Epithelial cell of esophagus (primary cell): ENCODE measurements at places on chromosomes 5 and 9.
A peak's percentile ranks its signal among the peaks of the same experiment; 100 is the strongest.

DNA sequence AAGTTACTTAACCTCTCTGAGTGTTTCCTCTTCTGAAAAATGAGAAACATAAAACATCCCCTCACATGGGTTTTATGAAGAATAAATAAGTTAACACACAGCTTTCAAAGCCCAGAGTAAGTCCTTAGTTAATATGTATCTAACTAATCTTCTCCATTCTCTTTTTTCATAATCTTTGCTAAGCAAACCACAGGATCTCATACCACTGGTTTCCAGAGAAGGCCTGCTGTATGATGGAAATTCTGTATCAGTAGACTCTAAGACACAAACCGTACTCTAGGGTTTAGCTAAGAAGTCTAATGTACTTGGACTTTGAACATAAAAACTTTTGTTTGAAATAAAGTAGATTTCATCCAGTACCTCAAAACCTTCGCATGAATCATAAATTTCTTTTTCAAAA is 307.9 kb downstream of the SPOCK1 start:
- DNase-seq: no peak

- DNase-seq: no peak
These were observed 21.4 kb upstream of the ALDOB start for GRCh38 chr9:101457003-101457402.

GRCh38 chr9:34233672-34234071 is 54.8 kb downstream of the UBAP1 start:
- peak; percentile 43 for DNase-seq

DNA sequence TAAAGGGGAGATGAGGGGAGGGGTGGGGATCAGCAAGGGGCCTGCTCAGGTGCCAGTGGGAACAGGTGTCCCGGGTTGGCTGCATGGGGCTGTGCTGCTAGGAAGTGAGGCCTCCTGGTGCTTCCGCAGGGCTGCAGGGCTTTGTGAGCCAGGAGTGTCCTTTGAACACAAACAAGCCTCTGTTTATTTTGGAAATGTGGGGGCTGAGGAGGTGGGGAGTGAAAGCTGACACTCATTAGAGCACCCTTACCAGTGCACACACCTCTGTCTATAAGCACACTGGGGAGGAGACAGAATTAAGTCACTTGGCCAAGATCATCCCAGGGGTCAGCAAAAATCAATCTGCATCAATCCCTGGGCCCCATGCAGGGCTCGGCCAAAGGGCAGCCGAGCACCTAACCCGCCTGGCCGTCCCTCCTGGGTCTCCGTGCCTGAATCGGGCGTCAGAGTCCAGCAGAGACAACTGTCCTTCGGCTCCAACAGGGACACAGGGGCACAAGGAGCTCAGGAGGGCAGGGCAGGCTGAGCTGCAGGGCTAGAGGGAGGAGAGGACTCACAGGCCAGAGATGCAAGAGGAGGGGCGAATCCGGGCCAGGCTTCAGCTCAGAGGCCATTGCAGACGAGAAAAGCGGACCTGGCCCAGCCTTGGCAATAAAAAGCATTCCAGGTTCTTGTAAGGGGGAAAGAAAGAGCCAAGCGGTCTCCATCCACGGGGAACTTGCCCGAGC is 99.8 kb downstream of the VAV2 start:
- no peak for DNase-seq

DNA sequence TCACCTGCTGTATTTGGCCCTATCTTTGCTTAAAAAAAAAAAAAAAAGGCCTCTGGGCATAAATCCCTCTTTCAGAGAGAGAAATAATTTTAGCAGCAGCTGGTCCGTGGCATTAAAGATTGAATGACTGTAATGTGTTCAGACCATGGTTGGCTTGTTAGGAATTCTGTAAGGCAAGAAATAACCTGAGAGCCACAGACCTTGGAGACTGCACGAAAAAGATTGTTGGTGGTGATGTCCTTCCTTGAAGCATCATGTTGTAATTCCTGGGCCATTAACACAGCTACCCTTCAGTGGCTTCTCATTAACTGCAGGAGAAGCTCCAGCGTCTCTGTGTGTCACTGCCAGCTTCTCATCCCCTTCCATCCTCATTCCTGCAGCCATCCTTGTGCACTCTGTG is 79.0 kb downstream of the SGCD start:
- DNase-seq: no peak

GRCh38 chr9:90343366-90343765 is 299.3 kb downstream of the DIRAS2 start:
- peak; percentile 46 for DNase-seq

DNA sequence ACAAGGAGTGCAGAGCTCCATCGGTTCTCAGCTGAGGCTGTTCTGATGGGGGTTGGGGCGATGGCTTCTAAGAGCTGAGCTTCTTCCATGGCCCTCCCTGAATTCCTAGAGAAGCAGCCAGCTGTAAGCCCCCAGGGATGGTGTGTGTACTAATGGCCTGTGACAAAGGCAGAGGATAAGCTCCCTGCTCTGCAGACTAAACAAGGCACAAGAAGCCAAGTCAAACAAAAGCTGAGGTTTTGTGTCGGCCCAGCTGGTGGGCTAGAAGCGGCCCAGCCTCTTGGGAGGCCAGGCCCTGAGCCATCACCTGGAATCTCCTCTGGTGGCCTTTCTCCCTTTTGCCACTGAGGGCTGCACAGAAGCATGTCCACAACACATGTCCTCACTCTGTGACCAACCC is 75.0 kb upstream of the XPA start:
- DNase-seq: no peak

DNA sequence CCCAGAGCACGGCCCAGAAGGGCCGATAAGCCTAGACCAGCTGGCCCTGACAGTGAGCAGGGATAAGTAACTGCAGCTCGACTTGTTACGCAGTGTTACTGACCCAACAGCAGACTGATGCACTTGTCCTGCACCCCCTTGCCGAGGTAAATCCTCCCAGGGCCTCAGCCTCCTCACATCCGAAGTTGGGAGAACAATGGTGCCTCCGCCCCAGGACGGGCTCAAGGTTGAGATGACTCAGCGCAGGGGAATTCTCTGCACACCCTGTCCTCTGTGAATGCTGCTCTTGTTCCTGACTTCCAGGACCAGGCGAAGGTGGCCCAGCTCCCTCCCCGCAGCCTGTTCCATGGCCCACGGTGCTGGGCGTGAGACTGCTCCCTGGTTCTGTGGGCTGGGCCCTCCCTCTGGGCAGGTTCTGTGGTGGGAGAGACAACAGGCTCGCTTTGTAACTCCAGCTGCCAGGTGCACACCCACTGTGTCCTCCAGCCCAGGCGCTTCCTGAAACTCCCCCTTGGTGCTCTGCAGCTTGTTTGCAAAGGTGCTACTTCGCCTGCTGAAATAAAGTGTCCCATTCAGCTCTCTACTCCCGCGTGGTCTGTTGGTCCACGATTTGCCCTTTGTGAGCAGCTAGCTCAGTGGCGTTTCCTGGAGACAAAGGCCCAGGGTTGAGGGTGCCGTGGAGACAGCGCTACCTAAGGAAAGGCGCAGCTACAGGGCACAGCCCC is 40.1 kb upstream of the SLC6A19 start:
- peak; percentile 49 for DNase-seq

DNA sequence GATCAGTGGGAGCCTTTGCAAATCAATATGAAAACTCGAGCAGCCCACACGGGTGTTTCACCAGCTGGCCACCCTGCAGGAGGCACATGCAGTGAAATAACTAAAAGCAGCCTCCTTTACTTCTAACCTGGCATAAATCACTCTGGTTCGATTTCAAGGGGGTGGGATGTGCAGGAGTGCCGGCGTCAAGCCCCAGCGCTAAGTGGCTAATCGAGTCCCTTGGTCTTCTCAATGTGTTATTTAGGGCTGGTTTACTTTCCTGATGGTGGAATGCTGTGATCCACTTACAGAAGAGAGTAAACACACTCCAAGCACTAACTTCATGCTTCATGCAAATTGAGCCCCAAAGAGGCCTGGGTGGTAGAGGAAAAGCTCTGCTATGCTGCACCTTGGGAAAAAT is 109.4 kb downstream of the TMEM174 start:
- no peak for DNase-seq

- no peak for DNase-seq
These were observed 44.6 kb downstream of the POC5 start for GRCh38 chr5:75672616-75673015.

- peak; percentile 22 for DNase-seq
These were observed 200.8 kb downstream of the DIRAS2 start for GRCh38 chr9:90441814-90442213.

DNA sequence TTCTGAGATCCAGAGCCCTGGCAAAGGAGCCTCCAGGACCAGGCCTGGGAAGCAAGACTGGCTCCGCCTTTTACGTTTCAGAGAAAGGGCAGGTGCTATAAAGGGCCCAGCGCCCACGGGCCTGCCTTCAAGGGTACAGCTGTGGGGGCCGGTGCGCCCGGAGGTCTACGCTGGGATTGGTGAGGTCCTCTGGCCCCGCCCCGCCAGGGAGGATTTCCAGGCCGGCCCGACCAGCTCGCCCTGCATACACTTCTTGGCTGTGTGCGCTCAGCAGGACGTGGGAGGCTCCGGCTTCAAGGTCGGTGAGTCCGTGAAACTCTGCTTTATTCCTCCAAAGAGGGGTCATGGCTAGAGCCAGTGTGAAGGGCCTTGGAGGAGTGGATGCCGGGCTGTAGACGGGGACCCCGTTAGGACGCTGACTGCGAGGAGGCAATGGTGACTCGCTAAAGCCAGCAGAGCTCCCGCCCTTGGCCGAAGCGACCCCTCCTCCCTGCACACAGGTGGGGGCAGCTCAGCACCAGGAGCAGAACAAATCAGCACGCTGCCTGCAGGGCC is at the start of gene CKMT2:
Gene CKMT2, plus strand, starts transcription at position 243 of the 555 bp plus-strand sequence. CDS start 17,811 bp downstream, outside the sequence.
- peak; percentile 49 for DNase-seq

- DNase-seq: no peak
These were observed 85.6 kb upstream of the IFNK start for GRCh38 chr9:27438522-27438921.

DNA sequence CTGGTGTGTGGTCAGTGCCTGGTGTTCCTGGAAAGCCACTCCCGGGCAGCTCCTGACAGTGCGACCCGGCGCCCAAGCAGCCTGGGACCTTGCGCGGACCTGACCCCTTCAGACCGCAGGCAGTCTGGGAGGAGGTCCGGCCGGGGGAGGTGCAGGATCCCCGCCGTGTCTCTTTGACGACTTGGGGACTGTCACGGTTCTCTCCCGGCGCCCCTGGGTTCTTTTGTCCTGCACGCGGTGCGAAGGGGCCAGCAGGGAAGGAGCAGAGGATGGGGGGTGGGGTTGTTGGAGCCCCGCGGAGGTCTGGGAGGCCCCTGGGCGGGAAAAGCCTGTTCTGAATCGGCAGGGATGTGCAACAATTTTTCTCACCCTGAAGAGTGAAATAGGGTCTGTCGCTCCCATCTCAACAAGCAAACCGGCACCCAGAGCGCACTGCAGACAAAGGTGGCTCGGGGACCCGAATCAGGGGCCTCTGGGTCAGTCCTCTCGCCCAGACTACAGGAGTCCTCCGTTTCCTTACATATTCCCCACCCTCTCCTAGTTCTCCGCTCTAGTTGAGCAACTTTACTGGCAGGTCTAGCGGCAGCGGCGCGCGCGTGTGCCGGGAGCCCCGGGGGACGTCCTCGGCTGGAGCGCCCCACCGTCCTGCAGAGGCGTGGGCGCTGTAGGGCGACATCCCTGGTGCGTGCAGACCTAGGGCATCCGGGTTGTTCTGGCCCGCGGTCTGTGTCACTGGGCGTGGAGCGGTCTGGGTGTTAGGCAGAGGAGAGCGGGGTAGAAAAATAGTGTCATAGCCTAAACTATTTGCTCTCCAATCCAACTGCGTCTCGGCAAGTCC is 1.2 kb downstream of the VCAN start:
- no peak for DNase-seq

DNA sequence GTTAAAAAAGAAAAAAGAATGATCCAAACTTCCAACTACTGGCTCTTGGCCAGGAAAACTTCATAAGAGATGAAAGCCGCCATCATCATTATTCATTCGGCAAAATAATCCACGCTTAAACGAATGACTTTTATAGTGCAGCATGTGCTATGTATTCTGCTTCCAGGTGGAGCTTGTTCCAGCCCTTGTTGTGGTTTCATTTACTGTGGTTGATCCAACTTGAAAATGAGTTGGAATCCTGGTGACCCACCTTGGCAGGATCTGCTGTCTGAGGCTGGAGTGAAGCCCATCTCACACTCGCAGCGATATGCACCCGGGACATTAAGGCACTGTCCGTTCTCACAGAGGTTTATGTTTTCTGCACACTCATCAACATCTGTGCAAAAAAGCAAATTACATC is 209.6 kb downstream of the FBN2 start:
- no peak for DNase-seq

- peak; percentile 86 for DNase-seq
These were observed 30.3 kb downstream of the CAST start for GRCh38 chr5:96692441-96692840.

DNA sequence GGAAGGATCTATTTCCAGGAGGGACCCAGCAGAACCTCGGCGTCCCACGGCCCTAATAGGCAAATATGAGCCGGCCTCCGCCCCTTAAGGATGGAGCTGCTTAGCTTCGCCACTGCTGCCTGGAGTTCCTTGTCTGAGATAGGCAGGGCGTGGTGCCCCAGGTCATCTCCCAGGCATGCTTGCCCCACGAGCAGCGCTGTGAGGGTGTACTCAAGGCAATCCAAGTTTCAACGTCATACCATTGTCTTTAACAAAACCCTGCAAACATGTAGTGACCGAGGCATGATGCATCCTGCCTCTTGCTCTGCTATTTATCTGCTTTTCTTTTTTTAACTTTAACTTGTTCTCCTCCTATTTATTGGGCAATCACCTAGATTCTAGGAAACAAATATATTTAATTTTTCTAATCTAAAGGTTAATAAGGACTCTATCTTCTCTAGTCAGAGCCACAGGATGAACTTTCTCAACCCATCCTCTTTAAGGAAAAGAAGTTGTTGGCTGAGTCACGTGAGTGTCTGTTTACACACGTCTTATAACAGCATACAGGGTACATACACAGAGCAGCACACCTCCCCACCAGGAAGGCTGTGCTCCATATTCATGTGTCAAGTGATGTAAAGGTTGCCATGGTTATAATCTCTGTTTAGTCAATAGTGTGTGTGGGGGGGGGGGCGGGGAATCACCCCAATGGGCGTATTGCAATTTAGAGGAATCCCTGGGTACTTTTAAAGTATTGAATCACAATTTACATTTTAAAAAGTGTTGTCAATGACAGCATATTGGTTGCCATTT is 27.3 kb upstream of the ZSWIM6 start:
- DNase-seq: peak; percentile 100

GRCh38 chr9:125549891-125550885 is 156.8 kb downstream of the MAPKAP1 start:
- DNase-seq: no peak

DNA sequence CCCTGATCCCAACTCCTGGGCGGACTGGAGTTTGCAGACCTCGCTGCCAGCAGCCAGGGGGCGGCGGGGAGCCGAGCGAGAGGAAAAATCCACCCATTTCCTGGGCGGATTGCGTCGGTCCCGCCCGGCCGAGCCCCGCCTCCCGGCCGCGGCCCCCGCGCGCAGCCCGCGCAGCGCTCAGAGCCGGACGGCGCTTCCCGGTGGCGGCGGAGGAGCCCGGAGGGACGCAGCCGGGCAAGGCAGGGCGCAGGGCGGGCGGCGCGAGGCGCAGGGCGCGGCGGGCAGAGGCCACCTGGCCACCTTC is at the start of gene OLFM1:
Gene OLFM1, plus strand, starts transcription at position 180 of the 304 bp plus-strand sequence. CDS start 322 bp downstream, outside the sequence.
- peak; percentile 11 for DNase-seq

- DNase-seq: no peak
These were observed 106.0 kb upstream of the MTAP start for GRCh38 chr9:21696411-21696871.
